ENCODE measurements at places on chromosomes 11 and 22. TPM values are rescaled to one million over a fixed set of nuclear protein-coding genes. Genes with fewer than 3 reads are reported as not detected.

PANX3 gene
- not detected for total RNA-seq

CCDC81 gene
- total RNA-seq: 1.6 TPM

ASCC2 gene
- total RNA-seq: 79.8 TPM

MMP12 gene
- not detected for total RNA-seq

MUC6 gene
- not detected for total RNA-seq

DNA sequence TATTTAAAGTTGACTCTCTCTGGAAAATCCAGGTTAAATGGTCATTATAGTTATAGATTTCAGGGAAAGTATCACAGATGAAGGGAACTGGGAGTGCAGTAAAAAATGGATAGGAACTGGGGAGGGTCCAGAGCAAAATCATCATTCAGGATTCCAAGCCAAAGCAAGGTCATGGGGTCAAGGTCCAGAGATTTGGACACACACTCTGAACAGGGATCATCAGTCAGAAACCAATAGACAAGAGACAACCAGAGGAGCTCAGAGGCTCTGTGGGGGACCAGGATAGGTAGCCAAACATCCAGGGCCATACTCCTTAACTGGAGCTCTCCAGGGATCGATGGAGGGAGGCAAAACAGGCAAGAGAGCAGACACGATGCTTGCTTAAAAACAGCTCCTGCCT is 27.3 kb upstream of the PSMA1 start:
- H3K27ac ChIP-seq: peak overlapping the region; percentile 82
- DNase-seq: no peak

DNA sequence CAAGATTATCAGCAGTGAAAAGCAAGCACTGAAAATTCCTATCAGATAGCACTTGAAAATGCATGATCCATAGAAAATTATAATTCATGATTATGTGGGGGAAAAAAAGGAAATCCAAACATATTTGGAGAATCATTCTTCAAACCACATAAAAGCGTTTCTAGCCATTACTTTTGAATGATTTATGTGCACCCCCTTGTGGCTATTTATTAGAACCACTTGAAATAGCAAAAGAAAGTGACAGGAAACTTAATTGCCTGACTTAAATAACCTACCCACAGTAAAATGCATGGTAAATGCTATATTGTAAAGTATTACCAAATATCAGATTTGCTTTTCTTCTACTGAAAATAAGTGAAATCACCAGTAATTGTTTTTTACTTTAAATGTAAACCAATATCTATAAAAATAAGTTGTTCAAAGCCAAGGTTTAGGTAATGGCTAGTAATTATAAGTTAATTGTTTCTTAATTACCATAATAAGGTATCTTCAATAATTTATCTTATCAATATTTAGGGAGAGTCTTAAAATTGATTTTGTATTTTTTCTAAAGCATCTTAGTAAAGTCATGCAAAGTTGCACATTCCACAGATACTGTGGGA is 168.5 kb downstream of the ARHGAP42 start:
- no peaks in the 10 kb centered on the region for H3K4me1 ChIP-seq
- no peak overlapping the region for H3K4me3 ChIP-seq
- no peak overlapping the region for H3K27ac ChIP-seq
- no peaks in the 10 kb centered on the region for H3K36me3 ChIP-seq
- no peak for DNase-seq
- H3K27me3 ChIP-seq: no peaks in the 10 kb centered on the region

GRCh38 chr11:116231543-116231942 is 541.2 kb downstream of the BUD13 start:
- no peak overlapping the region for H3K4me3 ChIP-seq
- no peak overlapping the region for H3K27ac ChIP-seq
- H3K27me3 ChIP-seq: peaks cover 14% of the 10 kb centered on the region
- no peaks in the 10 kb centered on the region for H3K4me1 ChIP-seq
- no peaks in the 10 kb centered on the region for H3K36me3 ChIP-seq
- DNase-seq: no peak

DNA sequence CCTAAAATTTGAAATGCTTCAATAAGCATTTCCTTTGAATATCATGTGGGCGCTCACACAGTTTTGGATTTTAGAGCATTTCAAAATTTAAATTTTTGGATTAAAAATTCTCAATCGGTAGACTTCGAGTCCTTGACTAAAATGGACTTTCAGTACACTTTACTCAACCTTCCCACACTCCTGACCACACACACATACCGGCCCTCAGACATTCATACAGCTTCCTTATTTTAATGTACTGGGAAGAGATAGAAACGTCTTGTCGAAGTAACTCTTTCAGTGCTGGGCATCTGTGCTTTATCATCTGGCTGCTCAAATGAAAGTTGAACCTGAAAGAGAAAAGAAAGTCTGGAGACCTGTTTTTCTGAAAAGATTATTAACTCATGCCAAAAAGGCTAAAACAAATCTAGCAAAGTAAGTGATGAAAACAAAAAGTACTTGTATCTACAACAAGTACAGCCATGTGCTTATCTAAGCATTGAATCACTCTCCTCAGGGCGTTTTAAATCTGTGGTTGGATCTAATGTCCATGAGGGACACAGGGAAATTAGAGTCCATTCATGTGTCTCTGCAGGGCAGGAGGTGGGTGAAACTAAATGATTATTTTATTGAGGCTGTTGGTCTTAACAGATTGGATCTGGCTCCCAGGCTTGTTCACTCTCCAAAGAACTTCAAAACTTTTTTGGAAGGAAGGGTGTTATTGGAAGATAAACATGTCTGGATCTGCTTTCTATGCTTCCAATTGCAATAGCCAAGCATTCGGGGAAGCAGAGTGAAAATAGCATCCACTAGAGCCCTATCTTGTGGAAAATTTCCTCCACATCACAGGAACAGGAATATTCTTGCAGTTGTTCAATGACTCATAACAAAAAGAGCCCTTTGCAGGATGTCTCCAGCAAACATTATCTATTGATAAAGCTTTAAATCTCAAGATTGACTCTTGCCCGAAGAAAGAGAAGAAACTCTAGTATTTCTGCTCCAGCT is 47.0 kb downstream of the CARD18 start:
- no peaks in the 10 kb centered on the region for H3K27me3 ChIP-seq
- H3K36me3 ChIP-seq: peaks cover 3% of the 10 kb centered on the region
- H3K4me1 ChIP-seq: no peaks in the 10 kb centered on the region

GRCh38 chr11:38323961-38324761 is 1726.1 kb upstream of the RAG2 start:
- no peak overlapping the region for H3K27ac ChIP-seq
- no peaks in the 10 kb centered on the region for H3K27me3 ChIP-seq
- H3K4me3 ChIP-seq: no peak overlapping the region
- H3K36me3 ChIP-seq: no peaks in the 10 kb centered on the region
- DNase-seq: no peak

GRCh38 chr11:17653611-17654010 is 65.8 kb upstream of the MYOD1 start:
- H3K36me3 ChIP-seq: no peaks in the 10 kb centered on the region
- no peak for DNase-seq
- no peaks in the 10 kb centered on the region for H3K4me1 ChIP-seq
- no peak overlapping the region for H3K4me3 ChIP-seq
- peaks cover 37% of the 10 kb centered on the region for H3K27me3 ChIP-seq

- no peaks in the 10 kb centered on the region for H3K36me3 ChIP-seq
- H3K4me3 ChIP-seq: peak overlapping the region; percentile 59
- peaks cover 32% of the 10 kb centered on the region for H3K27me3 ChIP-seq
These were observed 27.1 kb downstream of the TSKU start for GRCh38 chr11:76810151-76810853.

- H3K4me3 ChIP-seq: no peak overlapping the region
- H3K27ac ChIP-seq: peak overlapping the region; percentile 4
- DNase-seq: no peak
- H3K4me1 ChIP-seq: no peaks in the 10 kb centered on the region
- peaks cover 8% of the 10 kb centered on the region for H3K27me3 ChIP-seq
- no peaks in the 10 kb centered on the region for H3K36me3 ChIP-seq
These were observed 10.0 kb downstream of the LGR4 start for GRCh38 chr11:27462543-27462942.

DNA sequence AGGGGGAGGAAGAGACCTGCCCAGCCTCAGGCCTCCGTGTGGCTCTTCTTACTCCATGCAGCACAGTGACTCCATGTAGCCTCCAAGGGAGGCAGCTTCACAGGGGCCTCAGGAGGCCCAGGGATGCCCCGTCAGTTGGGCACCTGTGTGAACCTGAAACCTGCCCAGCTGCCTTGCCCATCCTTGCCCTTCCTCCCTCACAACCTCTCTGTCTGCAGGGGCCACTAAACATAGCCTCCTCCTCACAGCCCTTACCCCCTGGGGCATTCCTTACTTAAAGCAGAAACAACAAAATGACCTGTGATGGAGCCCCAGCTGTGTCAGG is 7.1 kb downstream of the LRRC32 start:
- no peak overlapping the region for H3K27ac ChIP-seq
- H3K27me3 ChIP-seq: peaks cover 17% of the 10 kb centered on the region
- DNase-seq: peak; percentile 4
- H3K4me1 ChIP-seq: peaks cover 31% of the 10 kb centered on the region

All from T-helper 17 cell (primary cell).